ENCODE measurements at places on chromosomes 3 and 15.

DNA sequence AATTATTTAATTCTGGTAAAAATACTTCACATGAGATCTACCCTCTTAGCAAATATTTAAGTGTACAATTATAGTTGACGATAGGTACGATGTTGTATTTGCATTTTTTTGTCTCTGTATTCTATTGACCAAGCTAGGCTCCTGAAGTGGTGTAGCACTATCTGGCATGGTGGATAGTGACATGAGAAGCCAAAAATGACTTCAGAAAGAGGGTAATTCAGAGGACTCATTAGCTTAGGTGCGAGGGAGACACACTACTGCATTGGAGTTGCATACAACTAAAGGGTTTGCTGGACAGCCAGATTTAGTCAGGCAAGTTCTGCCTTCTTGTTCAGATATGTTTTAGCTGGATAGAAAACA lies 50.6 kb downstream of the KBTBD8 start:
- no peak for DNase-seq

DNA sequence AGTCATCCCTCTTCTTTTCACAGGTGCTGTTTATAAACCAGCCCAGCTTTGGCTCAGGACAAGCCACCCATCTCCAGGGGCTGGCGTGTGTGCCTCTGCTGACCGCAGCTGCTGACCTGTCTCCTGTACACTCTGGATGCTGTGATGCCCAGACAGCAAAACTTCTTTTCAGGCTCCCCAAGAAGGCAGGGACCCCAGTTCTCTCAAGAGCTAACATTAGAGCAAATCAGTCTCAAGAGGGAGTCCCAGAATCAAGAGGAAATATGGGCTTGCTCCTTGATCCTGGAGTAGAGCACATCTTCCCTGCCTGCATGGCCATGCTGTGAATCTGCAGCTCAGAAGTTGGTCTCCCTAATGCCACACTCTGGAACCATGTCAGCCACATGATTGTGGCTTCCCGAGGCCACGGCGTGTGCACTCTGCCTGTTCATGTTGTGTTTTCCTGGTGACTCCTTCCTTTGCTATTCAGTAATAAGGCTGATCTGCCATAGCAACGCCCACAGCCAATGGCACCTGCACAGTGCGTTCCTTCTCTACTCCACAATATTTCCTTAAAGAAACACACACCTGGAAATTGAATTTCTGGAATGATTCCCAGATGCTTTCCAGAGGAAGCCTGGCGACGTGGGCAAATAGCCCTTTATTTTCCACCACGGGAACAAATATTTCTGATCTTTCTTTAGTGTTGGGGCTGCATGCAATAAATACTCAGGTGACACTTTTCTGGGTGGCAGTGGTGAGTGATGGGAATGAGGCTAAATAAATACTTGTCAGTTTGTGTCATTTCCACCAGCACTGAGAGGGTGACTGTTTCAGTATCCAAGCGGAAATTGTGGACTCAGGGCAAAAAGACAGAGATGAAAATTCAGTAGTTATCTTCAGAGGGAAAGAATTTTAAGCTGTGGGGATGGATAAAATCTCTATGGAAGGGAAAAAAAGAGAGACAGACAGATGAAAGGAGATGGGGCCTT lies 21.9 kb upstream of the THSD4 start:
- DNase-seq, result peak; percentile 76

GRCh38 chr3:160464321-160464720 lies 14.7 kb upstream of the TRIM59 start:
- DNase-seq, result no peak

- no peak for DNase-seq
Measured at GRCh38 chr3:187848401-187848800, 103.1 kb upstream of the BCL6 start.

DNA sequence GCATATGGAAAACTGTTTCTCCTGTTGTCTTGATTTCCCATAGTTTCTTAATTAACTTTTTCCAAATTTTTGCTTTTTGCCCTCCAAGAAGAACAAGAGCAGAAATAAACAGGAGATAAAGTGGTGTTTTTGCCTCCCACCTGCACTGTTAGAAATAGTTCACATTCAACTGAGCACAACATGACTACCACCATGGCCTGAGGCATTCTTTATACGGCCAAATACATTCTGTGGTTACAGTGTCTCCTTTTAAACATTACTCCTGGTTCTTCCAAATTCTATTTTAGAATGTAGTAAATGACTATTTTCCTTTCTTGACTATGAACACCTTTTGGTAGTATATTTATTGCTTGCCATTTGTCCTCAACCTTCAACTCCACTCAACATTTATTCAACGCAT lies 98.5 kb downstream of the LARS2 start:
- no peak for DNase-seq

DNA sequence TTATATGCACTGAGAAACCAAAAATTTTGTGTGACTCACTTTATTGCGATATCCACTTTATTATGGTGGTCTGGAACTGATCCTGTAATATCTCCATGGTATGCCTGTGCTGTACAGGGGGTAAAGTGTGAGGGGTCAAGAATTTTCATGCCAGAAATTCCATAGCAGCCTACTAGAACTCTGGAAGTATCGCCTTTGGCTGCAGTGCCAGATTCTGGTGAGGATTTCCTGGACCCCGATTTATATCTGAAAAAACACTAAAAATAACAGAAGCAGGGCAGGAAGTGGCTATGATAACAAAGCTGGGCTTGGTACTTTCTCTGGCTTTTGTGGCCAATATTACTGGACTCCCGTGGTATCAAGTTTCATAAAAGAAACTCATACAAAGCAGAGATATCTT lies 36.4 kb downstream of the CCDC80 start:
- DNase-seq, result peak; percentile 93

GRCh38 chr3:138359148-138359918 lies 11.0 kb downstream of the MRAS start:
- no peak for DNase-seq

DNA sequence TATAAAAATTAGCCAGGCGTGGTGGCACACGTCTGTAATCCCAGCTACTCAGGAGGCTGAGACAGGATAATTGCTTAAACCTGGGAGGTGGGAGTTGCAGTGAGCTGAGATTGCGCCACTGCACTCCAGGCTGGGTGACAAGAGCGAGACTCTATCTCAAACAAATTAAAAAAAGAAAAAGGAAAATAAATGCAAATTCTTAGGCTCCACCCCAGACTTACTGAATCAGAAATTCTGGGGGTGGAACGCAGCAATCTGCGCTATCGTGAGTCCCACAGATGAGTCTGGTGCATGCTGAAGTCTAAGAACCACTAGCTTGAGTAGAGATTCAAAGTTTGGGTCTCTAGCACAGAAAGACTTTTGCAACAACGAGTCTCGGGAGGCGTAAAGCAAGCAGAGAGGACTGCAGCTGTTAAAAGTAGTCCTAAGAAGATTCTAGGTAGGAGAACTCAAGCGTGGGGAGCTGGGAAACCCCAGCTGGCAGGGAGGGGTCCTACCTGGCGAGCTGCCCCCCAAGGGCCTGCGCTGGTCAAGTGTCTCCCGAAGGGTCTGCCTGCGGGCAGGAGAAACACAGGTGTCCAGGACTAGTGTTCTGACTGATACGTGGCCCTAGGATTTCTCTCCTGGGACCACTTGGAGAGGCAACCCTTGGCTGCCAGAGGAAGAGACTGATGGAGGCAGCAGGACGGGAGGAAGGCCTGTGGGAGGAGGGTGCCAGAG lies 21.9 kb downstream of the CEP19 start:
- DNase-seq, result no peak

DNA sequence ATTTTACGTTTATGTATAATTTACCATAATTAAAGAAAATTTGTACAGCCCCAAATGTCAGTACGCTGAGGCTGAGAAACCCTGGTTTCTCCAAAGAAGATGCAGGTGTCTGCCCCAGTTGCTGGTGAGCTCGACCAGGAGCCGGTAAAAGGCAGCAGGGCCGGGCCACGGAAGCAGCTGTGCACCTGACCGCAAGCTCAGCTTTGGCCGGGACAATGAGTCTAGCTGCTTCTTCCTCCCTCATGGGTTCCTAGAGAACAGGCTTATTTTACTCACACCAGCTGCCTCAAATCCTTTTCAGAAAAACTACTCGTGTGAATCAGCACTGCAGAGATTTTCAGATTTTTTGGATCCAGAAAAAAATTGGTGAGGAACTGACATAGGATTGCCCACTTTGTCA lies 18.0 kb upstream of the ZXDC start:
- peak; percentile 72 for DNase-seq

GRCh38 chr15:68217341-68217740 lies 12.2 kb downstream of the CLN6 start:
- DNase-seq, result no peak

- peak; percentile 71 for DNase-seq
Measured at GRCh38 chr15:68348081-68348480, 70.5 kb downstream of the FEM1B start.

DNA sequence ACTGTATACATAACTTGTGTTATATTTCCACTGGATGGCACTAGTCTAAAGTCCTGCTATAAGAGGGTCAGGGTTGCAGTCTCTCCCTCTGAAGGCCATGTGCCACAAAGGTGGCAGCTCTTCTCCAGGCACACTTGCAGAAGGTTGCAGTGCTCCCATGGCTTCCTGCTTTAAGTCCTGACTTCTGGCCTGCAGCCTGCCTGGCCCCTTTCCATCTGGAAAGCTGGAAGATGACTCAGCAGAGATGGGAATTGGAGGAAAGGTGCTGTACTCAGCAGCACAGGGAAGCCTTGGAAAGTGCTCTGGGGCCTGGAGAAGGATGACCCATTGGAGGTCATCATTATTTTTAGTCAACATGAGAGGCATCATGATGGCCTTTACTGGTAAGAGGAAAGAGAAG lies 40.9 kb upstream of the MRPL3 start:
- DNase-seq, result peak; percentile 69

- DNase-seq, result no peak
Measured at GRCh38 chr15:99744142-99744541, 10.9 kb upstream of the LYSMD4 start.

GRCh38 chr3:194277104-194277785 lies 73.9 kb downstream of the CPN2 start:
- no peak for DNase-seq

DNA sequence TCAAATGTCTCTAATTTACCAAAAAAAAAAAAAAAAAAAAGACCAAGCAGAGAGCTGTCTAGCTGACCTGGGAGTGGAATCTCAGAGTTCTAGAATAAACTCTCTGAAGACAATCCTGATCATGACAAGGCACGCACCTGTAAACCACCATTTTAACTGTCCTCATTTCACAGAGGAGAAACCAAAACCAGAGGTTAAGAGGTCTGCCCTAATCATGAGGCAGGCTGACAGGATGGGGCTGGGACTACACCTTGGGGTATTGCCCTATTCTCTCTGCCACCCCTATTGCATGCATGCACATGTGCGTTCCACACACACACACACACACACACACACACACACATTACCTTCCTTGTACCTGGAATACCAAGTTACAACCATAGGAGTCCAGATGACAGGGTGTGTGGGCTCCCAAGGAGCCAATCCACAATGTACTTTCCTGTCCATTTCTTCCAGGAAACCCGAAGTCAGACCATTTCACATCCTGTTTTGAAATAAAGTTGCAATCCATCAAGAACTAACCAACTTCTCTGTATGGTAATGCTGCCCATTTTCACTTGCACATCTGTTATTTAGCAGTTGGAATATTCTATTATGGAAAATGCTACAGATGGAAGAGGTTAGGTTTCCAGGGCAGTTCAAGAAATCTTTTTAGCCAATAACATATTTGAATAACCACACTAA lies 34.6 kb downstream of the HSPBAP1 start:
- no peak for DNase-seq

DNA sequence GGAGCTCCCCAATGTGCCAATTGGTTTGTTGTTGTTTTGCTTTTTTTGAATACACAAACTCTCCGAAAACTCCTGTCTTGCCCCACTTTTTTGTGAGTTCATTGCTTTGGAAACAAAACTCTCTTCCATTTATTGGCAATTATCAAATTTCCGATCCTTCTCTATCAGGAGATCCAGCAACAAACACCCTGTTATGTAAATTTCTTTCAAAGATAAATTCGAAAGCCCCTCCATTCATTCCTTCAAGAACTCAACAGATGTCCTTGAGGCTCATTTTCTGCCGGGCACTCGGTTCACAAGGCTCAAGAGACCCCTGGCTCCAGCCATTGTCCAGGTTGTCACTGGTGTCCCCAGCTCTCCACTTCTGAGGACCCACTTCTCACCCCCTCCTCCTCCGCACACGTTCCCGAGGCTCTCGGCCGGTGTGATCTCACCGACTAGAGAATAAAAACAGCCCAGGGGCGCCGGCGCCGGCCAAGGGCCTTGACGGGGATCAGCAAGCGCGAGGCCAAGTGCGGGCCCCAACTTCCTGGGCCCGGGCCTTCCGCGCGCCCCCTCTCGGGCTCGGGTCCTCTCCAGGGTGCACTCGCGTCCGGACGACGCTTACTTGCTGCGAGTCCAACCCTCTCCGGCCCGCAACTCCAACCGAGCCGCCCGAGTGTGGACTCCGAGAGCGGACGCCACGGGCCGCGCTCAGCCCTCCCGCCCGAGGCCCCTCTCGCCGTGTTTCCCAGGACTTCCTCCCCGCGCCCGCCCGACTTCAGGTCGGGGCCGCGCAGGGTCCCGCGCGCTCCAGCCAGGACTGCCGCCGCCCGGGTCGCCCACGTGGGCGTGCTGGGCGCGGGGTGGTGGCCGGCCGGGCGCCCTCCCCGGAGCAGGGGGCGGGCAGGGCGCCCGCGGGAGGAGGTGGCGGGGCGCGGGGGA lies 533 bp upstream of the SMAD3 start:
- no peak for DNase-seq

GRCh38 chr15:98583771-98584430 lies 64.4 kb upstream of the IGF1R start:
- no peak for DNase-seq

DNA sequence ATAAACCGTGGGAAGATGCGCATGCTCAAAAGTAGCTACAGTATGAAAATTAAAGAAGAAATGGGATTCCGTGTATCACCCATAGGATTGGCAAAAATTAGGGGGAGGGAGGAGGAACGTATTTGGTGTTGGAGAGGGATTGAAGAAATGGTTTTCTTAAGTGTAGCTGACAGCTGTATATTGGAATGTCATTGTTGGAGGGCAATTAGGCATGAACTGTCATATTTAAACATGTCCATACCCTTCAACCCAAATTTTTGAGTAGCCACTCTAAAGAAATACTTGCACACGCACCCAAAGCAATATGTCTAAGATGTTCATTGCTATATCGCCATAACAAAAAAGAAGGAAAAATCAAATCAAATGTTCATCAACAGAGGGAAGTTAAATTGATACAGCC lies 144.7 kb downstream of the TLE3 start:
- DNase-seq, result no peak

DNA sequence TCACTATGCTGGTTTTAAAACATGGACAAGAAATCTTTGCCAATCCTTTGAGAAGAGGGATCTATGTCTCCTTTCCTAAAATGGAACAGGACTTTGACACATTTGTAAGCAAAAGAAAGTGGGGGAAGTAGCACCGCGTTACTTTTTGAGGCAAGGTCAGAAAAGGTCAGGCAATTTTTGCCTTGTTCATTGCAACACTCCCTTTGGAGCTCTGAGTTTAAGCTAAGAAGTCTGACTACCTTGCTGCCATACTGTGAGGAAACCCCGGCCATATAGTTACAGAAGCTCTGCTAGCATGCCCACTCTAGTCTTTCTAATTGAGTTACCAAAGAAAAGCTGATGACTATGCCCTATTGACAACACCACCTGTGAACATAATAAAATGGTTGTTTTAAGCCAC lies 1.4 kb downstream of the FAM227B start:
- no peak for DNase-seq
